ENCODE measurements at places on chromosomes 12 and 14.

DNA sequence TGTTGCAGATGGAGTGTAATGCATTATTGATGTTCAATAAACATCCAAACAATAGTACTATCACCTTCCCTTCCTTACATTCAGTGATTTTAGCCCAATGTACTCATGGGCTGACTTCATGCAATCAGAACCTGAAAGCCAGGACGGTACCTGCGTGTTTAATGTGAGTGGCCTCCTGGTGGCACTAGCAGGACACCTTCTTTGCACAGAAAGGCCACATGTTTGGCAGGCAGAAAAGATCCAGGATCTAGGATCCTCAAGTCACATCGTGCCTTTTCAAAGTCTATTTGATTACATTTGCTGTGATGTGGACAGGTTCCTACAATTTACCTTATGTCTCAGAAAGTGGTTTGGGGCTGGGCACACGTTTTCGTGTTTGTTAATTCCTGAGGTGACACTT, 82.9 kb downstream of the NEDD1 start:
- DNase-seq = peak; percentile 4

DNA sequence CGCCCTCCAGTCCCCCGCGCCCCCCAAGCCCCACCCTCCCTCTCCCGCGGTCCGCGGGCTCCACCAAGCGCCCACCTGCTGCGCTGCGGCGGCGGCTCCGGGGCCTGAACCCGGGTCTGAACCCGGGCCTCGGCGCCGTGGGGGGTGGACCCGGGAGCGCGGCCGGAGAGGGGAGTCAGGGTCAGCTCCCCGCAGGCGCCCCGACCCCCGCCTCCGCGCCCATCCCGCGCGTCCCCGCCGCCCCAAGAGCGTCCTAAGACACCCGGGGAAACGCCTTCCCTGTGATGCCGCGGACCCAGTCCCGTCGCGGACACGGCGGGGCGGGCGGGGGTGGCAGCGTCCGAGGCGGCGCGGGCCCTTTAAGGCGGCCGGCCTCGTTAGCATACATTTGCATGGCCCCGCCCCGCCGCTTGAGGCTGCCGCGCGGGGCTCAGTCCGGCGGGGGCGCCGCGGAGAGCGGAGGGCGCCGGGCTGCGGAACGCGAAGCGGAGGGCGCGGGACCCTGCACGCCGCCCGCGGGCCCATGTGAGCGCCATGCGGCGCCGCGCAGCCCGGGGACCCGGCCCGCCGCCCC, at the start of gene MMP17:
MMP17 (plus strand) TSS at position 433 of the 574 bp plus-strand sequence; CDS start at position 535, 102 bp downstream.
- peak; percentile 57 for DNase-seq

DNA sequence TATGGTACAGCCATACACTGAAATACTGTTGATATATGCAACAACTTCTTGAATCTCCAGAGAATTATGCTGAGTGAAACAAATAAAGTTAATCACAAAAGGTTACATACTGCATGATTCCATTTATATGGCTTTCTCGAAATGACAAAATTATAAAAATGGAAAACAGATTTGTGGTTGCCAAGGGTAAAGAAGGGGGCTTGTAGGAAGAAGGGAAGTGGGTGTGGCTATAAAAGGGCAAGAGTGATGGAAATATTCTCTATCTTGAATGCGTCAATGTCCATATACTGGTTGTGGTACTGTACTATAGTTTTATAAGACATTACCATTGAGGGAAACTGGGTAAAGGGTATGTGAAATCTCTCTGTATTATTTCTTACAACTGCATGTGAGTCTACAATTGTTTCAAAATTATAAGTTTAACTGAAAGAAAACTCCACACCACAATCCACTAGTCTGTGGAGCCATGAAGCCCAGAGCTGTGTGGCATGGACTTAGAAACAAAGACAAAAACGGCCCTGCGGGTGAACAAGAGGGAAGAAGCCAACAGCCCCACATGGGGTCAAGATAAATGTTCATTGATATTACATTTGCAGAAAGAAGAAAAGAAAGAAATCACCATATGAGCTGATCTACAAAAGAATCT, 18.3 kb upstream of the TSPAN11 start:
- DNase-seq = no peak

DNA sequence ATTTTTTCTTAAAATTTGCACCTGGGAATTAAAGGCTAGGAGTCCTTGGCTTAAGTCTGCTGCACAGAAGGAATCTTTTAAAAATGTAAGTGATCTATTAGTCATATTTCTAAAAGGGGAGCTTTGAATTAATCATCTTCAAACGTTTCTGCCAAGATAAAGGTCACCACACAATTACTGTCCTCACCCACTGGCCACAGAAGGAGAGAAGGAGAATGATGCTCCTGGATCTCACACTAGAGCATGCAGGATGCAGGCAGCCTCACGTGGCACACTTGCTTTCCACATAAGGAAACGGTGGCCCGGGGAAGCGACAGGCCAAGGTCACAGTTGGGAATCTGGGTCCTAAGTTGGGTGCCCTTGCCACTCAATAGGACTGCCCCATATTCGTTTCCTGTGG, 16.9 kb downstream of the PLEKHG7 start:
- no peak for DNase-seq

DNA sequence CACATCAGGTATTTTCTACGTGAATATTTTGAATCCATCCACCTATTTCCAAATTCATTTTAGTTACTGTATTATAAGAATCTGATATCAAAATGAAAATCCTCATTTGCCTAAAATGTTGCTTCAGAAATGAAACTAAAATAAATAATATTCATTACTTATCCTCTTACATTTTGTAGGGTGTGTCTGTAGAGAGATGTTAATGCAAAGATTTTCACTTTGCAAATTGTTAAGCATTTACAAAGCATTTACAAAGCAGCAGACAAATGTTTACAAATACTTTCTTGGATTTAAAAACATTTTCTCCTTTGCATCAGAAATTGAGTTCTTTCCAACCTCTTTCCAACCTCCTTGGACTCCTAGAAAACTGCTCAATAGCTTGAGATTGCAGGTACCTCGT, 360.0 kb upstream of the DCN start:
- no peak for DNase-seq

- no peak for DNase-seq
Observed at GRCh38 chr14:101480747-101481530, 80.4 kb upstream of the DIO3 start.

DNA sequence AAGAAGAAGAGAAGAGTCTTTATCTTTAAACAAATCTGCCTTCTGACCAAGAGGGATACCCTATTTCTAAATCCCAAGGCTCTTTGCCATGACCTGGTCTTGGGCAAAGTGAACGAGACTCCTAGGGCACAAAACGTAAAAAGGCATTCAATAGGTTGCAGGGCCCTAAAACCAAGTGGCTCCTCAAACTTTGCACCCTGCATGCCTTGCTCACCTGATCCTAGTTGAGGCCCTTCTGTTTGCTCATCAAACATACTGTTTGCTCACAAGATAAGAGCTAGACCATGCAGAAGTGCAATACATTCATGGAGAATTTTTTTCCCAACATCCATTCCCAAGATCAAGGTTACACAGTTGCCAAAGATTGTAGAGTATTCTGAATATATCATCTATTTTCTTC, 7.9 kb upstream of the PRH1 start:
- no peak for DNase-seq

DNA sequence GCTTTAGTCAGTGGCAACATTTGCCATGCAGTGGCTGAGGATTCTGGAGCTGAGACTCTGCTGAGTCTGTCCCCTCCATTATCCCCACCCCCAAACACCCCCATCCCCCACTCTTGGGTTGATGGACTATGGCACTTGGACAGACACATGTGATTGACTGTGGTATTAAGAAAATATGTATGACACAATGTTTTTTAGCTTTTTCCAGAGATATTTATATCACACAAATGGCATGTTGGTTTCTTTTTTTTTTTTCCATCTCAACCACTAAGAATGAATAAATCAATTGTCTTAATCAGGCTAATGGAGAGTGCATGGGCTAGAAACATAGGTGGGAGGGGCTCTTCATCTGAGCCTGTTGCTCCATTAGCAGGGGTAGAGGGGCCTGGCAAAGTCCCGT, 30.7 kb upstream of the MAP1LC3B2 start:
- no peak for DNase-seq

- DNase-seq = no peak
Observed at GRCh38 chr12:110906083-110906482, 14.3 kb downstream of the MYL2 start.

GRCh38 chr12:24838531-24838950, 110.4 kb downstream of the BCAT1 start:
- peak; percentile 57 for DNase-seq

DNA sequence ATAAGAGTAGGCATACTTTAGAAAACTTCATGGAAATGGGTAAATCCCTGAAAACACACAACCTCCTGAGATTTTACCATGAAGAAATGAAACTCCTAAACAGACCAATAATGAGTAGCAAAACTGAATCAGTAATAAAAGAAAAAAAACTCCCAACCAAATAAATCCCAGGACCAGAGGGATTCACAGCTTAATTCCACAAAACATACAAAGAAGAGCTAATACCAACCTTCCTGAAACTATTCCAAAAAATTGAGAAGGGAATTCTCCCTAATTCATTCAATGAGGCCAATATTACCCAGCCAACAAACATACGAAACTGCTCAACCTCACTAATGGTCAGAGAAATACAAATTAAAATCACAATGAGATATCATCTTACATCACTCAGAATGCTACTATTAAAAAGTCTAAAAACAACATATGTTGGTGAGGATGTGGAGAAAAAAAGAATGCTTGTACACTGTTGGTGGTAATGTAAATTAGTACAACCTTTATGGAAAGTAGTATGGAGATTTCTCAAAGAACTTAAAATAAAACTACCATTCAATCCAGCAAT, 97.3 kb upstream of the ST8SIA1 start:
- no peak for DNase-seq

DNA sequence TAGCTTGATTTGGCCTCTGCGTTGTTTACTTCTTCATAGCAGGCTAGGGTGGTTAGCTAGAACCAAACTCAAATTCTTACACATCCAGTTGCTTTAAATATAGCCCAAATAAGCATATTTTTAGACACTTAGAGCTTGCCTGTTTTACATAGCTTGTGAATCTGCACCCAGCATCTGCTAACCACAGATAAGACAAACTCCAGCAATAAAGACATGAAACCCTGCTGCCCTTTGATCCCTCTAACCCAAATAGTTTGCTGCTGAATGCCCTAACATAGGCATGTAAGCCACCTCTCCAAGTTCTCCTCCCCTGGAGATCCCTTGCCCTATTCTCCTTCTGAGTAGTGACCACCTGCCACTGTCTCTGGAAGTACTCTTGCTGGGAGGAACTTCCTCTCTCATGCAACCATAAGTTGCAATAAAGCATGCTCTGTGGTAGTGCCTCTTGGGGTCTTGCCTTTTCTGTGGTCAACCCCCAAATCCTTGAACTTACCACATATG, 185.6 kb downstream of the TMEM117 start:
- DNase-seq = no peak

DNA sequence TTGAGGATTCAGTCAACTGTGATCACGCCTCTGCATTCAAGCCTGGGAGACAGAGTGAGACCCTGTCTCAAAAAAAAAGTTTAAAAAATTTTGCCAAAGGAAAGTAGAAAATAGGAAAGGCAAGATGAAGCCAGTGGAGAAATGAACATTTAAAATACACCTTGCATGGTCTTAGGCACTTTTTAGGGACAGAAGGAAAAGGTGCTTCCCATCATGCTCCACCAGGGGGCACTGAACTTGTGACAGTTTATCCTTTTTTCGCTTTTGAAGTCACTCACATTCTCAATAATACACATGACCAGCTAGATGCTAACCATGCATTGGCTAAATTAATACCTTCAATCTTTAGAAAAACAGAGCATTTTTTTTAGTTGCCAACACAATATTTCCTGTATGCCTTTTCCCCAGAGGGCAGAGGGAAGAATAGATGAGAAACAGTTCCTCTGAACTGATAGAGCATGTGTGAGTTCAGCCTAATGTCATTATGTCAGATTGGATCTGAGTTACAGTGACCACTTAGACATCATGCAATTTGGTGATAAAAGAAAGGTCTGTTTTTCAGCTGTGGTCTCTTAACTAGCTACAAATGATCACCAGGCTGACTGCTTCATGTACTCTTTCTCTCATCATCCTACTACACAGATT, 221.8 kb upstream of the SSTR1 start:
- DNase-seq = peak; percentile 37

- no peak for DNase-seq
Observed at GRCh38 chr14:74981462-74981782, 21.3 kb upstream of the EIF2B2 start.

DNA sequence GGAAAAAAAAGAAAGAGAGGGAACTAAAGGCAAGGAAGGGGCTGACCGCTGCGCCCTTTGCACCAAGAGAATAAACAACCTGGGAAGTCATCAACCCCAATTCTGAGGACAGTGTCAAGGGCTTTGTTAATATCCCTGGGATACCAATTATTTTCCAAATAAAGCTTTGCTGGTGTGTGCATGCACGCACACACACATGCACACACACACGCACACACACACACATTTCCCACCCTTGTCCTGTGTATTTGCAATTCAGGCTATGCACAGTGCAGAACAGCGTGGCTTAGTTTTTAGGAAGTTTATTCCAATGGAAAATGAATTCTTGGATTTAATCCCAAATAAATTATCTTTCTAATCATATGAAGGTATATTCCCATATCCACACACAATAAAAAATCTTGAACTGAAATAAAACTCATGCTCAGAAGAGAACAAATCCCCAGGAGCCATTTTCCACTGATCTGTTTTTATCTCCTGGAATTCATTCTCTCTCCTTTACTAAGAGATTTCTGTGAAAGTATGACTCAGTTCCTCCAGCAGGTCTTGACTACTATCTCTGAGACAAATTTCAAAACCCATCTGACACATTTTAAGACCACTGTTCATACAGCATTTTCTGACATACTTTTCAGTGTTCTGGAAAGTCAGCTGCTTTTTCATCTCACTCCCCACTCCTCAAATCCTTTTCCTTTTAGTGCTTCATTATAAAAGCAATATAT, 334.4 kb upstream of the ATP2B1 start:
- peak; percentile 3 for DNase-seq

- no peak for DNase-seq
Observed at GRCh38 chr12:40123496-40123895, 17.6 kb upstream of the SLC2A13 start.

DNA sequence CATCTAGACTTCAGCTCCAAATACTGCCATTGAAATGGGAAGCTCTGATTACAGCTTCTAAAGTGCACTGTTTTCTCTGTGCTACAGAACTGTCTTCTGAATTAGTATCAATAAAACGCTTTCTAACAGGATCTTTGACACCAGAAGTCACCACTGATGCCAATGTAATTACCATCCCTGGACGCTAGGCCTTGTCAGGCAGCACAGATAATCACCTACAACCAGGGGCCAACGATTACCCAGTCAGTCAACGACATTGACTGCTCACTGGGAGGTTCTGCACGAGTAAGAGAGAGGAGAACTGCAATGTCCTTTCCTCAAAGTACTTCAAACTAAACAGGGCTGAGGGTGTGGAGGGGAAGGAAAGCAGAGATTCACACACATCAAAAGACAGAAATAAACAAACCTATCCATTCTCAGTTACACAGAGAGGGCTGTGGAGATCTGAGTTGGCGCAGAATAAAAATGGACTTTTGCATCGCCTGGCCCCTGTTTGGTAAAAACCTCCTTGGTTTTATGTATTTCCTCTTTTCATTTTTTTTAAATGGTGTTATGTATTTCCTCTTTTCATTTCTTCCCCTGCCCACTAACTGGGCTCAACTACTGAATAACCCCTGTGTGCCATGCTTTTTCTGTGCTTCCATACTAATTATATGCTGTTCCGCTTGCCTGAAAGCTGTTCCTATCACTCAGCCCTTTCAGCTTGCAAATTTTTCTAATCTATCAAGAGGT, 492.2 kb downstream of the APAF1 start:
- no peak for DNase-seq

GRCh38 chr12:106035421-106035820, 103.3 kb downstream of the NUAK1 start:
- no peak for DNase-seq

GRCh38 chr14:71460091-71460490, 472.1 kb upstream of the RGS6 start:
- DNase-seq = no peak

GRCh38 chr12:31272607-31273225, 53.2 kb downstream of the SINHCAF start:
- no peak for DNase-seq
